HepG2 (cell line): ENCODE measurements at places on chromosomes 5 and 9.

DNA sequence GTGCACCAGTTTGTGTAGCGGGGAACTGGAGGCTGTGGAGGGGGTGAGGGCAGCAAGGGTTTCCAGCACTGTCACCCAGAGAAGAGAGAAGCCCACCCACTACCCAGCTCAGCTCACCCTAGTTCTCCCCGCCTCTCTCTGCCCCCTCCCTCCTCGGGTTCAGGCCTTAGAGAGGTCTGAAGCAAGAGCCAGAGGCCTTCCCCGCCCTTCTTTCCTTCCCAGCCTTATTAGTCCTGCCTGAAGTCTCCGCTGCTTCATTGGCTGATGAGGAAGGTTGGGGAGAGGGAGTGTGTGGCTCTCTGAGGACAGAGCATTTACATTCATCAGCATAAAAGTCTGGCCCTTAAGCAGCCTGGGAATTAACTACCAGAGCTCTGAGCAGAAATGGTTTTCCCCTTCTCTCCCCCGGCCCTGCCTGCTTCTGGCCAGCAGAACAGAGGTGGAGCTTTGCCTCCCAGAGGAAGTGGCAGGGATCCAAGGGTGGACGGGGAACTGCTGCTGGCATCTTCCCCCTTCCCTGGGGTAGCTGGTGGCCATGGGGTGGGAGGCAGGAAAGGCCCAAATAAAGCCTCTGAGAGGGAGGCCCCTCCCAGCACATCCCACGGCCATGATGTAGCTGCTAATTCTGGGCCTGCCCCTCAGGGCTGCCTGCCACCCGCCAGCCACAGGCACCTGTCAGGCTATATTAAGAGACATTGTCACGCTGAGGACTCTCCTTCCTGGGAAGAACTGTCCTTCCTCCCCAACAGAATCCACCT is 4.1 kb downstream of the DNAJB5 start:
- DNase-seq: no peak

GRCh38 chr5:91361790-91362189 is 21.3 kb downstream of the ARRDC3 start:
- no peak for DNase-seq

DNA sequence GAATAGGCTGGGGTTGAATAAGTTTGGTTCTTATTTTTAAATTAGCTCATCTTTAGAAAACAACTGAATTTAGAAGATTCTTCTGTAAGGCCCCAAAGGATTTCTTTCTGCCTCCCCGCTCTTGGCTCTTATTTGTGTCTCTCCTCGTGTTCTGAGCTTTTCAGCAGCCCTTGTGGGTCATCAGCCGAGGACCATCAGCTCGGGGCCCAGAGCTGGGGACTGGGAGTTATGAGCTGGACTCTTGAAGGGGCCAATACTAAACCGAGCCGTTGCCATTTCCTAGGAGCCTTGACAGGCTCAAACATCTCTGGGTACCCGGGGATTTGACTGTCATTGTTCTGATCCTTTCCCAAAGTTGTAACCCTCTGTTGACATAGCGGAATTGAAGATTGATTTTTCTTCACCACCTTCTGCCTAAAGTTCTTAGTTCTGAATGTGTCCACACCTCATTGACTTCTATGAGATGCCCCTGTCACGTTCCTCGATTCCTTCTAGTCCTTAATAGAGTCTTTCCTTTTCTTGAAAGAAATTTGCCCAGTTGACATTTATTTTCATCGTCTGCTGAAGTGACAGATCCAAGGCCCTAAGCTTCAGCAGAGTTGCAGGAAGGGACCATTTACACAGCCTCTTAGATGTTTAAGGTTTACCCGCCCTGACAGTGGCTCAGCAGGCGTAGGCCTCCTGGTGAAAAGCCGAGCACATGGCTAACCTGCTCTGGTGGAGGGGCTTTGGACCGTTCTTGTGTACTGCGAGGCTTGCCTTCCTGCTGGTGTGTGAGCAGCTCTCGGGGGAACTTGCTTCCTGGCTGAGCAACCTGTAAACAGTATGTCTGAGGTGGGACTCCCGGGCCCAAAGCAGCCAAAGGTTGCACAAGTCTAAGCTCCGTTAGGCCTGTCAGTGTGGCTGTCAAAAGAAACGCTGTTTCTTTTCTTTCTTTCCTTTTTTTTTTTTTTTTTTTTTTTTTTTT is 24.0 kb downstream of the ABL1 start:
- DNase-seq: no peak

DNA sequence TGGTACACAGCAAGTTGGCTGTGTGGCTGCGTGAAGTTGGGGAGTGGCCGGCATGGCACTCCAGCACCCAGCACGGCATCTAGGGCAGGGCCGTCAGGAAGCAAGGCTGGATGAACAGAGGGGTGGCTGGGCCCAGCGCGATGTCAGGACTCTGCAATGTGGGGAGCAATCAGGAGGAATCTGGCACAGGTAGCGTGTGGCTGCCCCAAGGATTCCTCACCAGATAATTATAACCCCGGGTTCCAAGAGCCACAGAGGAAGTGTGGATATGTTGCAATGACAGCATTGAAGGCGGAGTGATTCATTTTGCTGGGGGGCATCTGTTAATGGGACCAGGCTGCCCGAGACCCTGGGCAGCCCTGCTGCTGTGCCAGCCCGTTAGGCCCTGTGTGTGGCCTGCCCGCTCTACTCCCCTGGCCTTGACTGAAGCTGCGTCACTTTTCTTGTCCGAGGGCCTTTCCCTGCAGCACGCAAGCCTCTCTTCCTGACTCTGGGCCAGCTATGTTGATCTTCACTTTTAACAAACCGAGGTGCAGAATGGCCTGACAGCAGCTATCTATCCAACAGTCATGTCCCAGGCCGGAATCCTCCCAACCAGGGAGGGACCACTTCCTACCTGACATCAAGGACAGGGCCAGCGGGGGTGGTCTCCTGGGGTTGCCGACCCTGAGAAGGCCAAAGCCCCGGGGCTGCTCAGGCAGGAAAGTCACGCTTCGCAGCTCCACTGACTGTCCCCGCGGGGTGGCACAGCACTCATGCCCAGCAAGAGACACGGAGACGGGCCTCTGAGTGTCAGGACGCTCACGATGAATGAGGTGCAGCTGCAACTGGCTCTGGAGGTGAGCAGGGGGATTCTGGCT is 118.0 kb upstream of the PHYKPL start:
- DNase-seq: no peak

GRCh38 chr9:128123451-128124080 is 4.0 kb downstream of the PTGES2 start:
- DNase-seq: no peak

- no peak for DNase-seq
Measured at GRCh38 chr5:6527749-6528455, 79.2 kb downstream of the UBE2QL1 start.
